ENCODE measurements at places on chromosomes 5 and 9.

GRCh38 chr5:16410338-16410737 is 55.3 kb downstream of the ZNF622 start:
- DNase-seq, result no peak

- DNase-seq, result no peak
Observed at GRCh38 chr9:107541523-107541922, 52.0 kb upstream of the KLF4 start.

- DNase-seq, result no peak
Observed at GRCh38 chr5:151357792-151358191, 10.4 kb upstream of the SLC36A2 start.

GRCh38 chr5:178186427-178186826 is 744 bp downstream of the GMCL2 start:
- no peak for DNase-seq

- DNase-seq, result no peak
Observed at GRCh38 chr9:76342858-76343257, 51.4 kb downstream of the RFK start.

GRCh38 chr9:122912964-122913673 is at the start of gene ZBTB6:
ZBTB6 (minus strand) TSS chr9:122913323; CDS start chr9:122912072, 1,251 bp downstream.
- DNase-seq, result peak; percentile 71

GRCh38 chr5:149540089-149540488 is 11.2 kb downstream of the CSNK1A1 start:
- DNase-seq, result no peak

DNA sequence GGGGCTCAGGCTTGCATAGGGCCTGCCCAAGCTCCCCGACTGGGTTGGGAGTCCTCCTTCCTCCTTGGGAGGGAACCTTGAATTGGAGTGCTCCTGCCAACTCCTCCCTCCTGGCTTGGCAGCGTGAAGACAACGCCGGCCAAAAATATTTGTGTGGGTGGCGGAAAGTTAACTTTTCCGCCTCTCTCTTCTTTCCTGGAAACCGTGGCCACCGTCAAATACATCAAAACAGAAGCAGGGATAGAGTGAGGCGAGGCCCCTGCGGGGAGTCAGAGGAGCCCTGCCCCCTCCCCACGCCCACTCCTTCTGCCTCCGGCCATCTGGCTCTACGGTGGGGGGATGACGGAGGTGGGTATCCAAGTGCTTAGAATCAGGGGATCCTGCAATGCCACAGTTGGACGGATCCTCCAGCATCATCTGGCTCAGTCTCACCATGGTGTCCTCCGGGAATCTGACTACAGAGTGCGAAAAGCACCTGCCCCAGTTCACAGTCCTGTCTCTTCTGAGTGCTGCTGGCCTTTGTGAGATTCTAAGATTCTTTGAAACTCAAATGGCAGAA is 25.2 kb upstream of the SYNPO start:
- no peak for DNase-seq

GRCh38 chr5:66892716-66893115 is 296.5 kb downstream of the MAST4 start:
- DNase-seq, result no peak

DNA sequence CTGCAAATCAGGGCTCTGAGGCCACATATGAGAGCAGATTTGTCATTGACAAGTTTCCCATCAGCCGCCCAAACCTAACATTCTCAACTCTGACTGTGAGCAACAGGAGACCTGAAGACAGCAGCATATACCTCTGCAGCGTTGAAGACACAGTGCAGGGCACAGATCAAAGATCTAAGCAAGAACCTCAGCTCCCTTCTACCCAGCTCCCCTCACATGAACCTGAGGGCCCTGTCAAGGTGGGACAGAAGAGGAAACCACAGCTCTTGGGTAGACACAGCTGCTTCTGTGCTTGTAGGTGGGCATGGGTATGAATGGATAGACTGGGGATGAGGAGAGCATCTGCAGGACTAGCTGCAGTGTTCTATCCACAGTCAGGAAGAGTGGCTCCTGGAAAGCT is 8.7 kb upstream of the PRSS3 start:
- no peak for DNase-seq

DNA sequence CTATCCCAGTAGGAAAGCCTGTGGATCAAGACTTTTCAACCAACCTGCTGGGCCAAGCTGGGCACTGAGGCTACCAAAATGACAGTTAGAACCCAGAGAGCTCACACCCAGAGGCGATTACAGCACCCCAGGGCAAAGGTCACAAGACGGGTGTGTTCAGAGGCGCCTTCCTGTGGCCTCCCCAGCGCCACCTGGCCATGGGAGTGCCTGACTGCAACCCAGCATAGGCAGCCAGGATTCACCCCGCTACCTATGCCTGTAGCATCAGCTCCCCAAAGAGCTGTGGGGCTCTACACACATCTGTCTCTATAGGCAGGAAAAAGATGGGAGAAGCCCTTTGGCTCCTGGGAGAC is 33.5 kb downstream of the PDGFRB start:
- no peak for DNase-seq

All from NCI-H1105 (cell line).